Left lung (tissue), 14 donors: ENCODE measurements at places on chromosomes 6 and 20. TPM values are rescaled to one million over a fixed set of nuclear protein-coding genes. Genes with fewer than 3 reads are reported as not detected.

GRCh38 chr6:149166747-149167146 is 150.8 kb upstream of the TAB2 start:
- DNase-seq = peak; percentile 51

DNA sequence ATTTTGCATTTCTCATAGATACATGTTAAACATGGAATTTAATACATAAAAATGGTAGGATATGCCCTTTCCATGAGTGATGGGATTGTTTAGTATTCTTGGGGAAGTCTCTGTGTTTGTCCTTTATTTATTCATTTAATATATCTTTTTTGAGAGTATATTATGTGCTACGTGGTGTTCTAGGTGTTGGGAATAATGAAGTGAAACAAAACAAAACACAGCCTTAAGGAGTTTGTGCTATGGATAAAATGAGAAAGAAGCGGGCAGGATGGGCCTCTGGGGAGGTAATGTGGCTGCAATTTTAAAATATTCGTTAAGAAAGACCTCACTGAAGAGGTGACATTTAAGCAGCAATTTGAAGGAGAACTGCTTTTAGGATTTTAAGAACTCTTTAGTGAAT is 851.5 kb downstream of the MAFB start:
- DNase-seq = no peak

- DNase-seq = no peak
Observed at GRCh38 chr6:107941627-107942026, 16.4 kb downstream of the SEC63 start.

- DNase-seq = no peak
Observed at GRCh38 chr6:19668710-19669109, 168.5 kb upstream of the ID4 start.

- no peak for DNase-seq
Observed at GRCh38 chr6:100472674-100473073, 8.0 kb upstream of the SIM1 start.

DNA sequence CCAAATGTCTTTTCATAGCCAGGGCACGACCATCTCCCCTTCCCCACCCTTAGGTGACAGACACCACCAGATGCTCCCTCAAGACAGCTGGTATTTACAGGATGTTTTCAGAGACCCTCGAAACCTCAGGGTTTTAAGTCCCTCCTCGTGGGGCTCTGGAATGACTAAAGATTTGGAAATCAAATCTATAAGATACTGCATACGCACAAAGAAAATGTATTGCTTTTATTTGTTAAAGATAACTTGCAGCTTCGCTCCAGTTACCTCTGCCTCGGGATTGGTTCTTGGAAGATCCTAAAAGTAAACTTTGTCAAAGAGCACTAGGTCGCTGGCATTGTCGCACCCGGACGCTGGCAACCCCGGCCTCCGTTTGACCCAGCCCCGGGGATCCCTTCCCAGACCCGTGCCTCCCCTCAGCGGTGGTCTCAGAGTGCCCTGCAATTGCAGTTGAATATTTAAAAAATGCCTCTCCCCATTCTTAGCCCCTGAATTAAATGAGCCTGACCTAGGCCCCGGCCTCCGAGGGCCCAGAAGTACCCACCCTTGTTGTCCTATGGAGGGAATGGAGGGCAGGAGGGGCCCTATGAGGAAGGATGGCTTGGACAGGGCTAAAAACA is 7.1 kb downstream of the PAX1 start:
- DNase-seq = no peak

- no peak for DNase-seq
Observed at GRCh38 chr20:54079652-54080051, 9.3 kb upstream of the BCAS1 start.

DNA sequence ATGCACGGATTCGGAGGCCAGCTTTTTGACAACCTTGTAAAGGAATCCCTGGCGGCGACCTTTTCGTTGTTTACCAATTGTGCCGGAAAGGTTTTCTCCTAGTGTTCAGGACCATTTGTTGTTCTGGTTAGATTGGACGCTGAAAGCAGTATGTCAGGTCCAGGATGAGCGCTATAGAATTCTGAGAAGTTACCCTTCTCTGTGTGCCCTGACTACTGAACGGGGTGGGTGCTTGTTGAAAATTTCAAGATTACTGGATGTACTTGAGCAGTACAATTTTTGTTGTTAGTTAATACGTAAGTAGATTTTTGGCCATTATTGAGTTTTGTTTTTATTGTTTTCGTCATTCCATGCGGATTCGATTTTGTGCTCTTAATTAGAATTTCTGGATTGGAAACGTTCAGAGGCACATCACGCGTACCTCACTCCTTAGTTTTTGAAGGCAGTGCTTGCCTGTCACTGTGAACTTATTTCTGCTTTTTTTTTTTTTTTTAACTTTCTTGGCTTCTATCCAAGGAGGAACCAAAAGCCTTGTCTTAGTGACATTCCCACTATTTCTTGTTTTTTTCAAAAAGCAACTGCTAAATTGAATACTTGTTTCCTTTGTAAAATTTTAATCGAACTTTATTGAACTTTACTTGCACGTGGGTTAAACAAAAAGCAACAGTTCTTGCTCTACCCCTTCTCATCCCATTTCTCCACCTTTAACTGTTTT is 898 bp downstream of the XRN2 start:
- DNase-seq = peak; percentile 23

DNA sequence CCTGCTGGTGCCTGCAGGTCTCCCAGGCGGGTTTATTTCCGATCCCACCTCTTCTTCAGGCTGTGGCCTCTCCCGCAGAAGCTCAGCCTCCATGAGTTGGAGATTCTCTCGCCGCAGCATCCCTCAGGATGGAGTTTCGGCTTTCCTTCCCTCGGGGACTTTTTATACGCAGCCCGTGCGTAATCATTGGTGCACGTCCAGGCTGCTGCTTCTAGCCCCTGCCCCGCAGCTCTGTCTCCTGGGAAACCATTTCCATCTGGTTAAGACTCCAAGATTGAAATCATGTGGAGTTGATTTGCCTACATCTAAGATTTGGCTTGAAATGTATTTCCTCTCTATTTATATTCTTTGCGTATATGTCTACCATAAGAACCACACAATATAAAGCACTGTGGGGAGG is 46.7 kb upstream of the CARMIL1 start:
- no peak for DNase-seq

GRCh38 chr20:47679462-47679861 is 105.8 kb downstream of the SULF2 start:
- no peak for DNase-seq

GRCh38 chr6:146265056-146265455 is 236.2 kb downstream of the GRM1 start:
- DNase-seq = no peak

- DNase-seq = no peak
Observed at GRCh38 chr20:33945391-33946081, 48.2 kb upstream of the RALY start.

GRCh38 chr6:68951270-68951669 is 316.2 kb downstream of the ADGRB3 start:
- DNase-seq = no peak

- DNase-seq = no peak
Observed at GRCh38 chr6:24788031-24788665, 10.6 kb downstream of the ARMH2 start.

DNA sequence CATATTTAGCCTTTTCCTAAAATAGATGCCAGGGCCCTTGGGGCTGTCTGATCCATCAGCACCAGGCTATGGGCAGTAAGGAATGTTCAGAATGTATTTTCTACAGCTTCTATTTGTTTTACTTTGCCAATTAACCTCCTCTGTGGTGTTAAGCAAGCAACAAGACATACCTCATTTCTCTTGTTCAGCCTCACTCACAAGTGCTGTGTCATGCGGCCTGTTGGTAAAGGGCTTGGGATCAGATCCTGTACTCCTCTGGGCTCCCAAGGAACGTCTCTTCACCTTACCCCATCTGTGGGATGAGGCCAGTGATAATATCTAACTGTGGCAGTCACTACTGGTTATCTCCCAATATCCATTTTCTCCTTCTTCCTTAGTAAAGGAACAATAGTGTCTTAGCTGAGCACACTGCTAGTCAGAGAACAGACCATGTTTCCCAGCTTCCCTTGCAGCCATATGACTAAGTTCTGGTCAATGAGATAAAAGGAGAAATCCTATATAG is 7.0 kb upstream of the DSTN start:
- no peak for DNase-seq

DNA sequence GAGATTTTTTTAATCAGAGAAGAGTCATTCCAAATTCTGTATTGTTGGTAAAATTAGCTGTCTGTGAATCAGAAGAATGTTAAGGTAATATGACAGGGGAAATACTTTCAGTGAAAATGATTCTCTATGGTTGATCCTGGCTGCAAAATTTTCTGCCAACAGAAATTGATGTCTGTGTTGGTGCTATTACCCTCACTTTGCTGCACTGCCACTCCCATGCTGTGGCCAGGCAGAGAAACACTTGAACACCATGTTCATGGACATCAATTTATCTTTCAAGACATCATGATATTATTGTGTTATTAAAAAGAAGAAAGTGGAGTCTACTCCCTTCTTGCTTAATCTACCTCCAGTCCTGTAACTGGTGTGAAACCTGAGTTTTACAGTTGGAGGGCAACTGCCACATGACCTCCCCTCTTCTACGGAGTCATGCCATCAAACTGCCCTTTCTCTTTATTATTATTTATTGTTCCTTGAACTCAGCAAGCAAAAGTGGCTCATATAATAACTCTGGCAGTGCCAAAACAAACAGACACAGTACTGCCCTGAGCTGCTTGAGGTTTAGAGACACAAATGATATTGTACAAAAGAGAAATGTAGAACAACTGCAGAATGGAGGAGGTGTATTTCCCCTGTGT is 288.0 kb upstream of the JAG1 start:
- no peak for DNase-seq

GRCh38 chr6:100246206-100246605 is 218.5 kb downstream of the SIM1 start:
- no peak for DNase-seq

DNA sequence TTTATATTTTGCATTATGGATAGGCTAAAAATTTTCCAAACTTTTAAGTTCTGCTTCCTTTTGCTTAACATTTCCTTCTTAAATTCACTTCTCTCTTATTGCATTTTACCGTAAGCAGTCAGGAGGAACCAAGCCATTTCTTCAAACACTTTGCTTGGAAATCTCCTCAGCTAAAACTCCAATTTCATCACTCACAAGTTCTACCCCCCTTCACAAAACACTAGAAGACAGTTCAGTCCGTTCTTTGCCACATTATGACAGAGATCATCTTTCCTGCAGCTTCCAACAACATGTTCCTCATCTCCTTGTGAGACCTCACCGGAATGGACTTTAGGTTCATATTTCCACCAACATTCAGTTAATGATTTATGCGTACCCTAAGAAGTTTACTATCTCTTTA is 79.2 kb upstream of the LY86 start:
- no peak for DNase-seq

DNA sequence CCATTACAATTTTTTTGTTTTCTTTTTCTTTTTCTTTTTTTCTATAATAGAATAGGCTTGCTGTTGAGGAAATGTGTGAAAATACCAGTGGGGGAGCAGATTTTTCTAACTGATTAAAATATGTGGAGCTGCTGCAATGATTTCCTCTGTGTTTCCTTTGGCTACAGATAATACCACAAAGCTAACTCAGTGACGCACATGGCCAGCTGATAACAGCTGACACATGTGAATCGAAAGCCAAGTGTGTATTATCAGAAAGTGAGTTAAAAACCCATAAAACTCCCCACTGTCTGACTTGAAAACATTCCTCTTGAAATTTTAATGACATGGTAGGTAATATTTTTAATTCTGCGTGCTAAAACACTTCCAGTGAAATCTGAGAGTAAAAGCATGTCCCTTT is 70.8 kb upstream of the AHI1 start:
- peak; percentile 48 for DNase-seq

- no peak for DNase-seq
Observed at GRCh38 chr6:45681860-45682511, 304.3 kb upstream of the SUPT3H start.

DNA sequence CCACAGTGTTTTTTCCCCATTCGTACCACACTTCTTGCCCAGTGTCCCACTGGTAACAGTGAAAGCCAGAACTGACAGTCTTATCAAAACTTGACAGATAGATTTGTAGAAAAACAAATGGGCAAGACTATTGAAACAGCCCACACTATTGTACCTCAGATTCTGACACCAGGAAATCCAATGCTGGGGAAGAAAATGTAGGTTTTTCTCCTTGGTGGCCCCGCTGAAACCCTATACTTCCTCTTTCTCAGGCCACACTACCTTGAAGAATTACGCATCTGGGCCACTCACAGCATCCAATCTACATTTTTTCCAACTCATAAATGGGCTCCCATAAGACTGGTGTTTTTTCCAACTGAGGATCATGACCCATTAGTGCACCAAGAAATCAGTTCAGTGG is 90.9 kb upstream of the HDDC2 start:
- DNase-seq = no peak

DNA sequence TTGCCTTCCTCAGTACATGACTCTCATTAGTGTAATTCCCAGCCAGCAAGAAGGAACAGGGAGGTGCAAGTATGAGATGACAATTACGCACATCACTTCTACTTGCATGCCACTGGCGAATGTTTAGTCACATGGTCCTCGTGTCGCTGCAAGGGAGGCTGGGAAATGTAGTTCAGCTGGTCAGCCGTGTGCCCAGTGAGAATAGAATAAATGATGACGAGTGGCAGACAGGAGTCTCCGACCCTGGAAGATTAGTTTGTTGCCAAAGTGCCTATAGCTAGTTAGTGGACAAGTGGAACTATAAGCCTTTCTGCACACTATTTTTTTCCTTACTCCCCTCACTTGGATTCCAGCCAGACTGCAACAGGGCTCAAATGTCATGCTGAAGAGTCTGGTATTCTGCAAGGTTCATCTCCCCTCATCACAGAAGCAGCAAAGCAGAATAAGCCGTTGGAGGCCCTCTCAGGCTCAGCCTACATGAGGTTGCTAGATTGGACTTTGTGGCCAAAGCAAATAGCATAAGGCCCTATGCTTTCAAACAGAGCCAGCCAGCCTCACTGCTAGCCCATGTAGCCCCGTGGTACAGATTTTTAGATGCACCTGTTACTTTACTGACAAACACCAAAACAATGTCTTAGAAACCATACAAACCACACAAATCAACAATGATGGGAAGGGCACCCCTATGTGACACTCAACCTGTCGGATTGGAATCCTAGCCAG is 9.7 kb downstream of the LINC00237 start:
- DNase-seq = no peak

DNA sequence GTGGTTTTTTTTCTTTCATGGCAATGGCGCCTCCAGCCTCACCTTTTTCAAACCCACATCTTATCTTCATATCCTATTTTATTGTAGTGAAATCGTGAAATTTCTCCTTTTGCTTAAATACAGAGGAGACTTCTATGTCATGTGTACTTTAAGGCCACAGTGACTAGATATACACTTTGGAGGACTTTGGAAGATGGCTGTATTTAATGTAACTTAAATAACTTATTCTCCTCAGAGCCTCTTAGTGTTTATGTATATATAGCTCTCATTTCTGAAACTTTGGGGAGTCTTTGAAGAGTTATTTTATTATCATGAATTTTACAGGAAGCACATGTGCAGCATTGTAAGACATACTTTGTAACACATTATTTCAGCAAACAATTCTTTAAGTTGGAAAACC is 968 bp downstream of the LAMA2 start:
- DNase-seq = no peak

GRCh38 chr6:133957780-133958242 is 4.8 kb downstream of the TBPL1 start:
- DNase-seq = no peak

IMPG1 gene
- polyA plus RNA-seq = 2.2 TPM

HCK gene
- polyA plus RNA-seq = 4.9 TPM

KAT14 gene
- 21.1 TPM for polyA plus RNA-seq

SLC24A3 gene
- 6.6 TPM for polyA plus RNA-seq

RCAN2 gene
- polyA plus RNA-seq = 3.3 TPM

ZNF391 gene
- 18.0 TPM for polyA plus RNA-seq

PTCRA gene
- 0.79 TPM for polyA plus RNA-seq

OPN5 gene
- 0.06 TPM for polyA plus RNA-seq

PRKN gene
- polyA plus RNA-seq = 2.7 TPM

TCP11 gene
- 0.69 TPM for polyA plus RNA-seq

TPD52L1 gene
- 125 TPM for polyA plus RNA-seq

ADGRF4 gene
- 0.33 TPM for polyA plus RNA-seq

C6orf132 gene
- 2.6 TPM for polyA plus RNA-seq
